ENCODE measurements at places on chromosomes 3 and 15.
A peak's percentile ranks its signal among the peaks of the same experiment; 100 is the strongest.

DNA sequence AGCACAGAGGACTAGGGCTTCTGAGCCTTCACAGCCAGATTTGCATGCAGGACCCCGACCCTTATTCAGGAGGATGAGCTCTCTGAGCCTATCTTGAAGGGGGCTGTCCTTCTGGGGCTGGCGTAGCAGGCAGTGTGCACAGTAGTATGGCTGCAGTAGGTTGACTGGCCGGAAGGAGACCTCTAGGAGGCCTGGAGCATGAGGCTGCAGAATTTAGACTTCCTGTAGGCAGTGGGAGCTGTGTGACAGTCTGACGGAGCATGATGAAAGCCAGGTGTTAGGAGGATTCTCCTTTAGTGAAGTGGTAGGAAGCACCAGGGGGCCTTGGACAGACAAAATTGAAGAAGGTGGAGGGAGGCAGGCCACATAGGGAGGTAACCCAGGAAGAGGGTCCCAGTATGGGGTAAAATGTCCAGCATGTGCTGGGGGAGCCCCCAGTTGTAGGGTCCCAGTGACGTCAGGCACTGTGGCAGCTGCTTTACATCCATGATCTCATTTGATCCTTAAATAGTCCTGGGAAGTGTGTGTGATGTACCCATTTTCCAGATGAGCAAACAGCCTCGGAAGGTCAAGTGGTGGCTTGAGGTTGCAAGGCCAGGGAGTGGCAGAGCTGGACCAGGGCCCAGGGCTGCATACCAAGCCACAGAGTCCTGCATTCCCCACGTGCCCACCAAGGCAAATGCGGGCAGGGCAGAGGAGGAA is 36.1 kb downstream of the SPSB4 start:
- DNase-seq: no peak

GRCh38 chr3:188489639-188490405 is 335.9 kb downstream of the LPP start:
- DNase-seq: peak; percentile 89

DNA sequence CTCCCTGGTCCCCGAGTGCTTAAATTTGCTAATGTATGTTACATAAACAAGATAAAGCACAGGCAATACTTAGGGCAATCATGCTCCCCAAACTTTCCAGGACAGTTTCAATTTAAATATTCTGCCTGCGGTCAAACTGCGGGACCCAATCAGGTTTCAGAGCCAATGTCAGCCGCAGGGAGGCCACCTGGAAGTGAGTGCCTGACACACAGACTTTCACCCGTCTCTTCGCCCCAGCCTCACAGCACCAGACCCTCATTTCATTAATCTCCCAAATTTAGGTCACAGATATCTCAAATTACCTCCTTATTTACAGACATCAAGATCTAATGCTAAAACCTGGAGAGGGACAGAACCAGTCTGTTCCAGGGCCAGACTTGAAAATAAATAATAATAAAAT is 107.2 kb upstream of the ALDH1A3 start:
- DNase-seq: no peak

DNA sequence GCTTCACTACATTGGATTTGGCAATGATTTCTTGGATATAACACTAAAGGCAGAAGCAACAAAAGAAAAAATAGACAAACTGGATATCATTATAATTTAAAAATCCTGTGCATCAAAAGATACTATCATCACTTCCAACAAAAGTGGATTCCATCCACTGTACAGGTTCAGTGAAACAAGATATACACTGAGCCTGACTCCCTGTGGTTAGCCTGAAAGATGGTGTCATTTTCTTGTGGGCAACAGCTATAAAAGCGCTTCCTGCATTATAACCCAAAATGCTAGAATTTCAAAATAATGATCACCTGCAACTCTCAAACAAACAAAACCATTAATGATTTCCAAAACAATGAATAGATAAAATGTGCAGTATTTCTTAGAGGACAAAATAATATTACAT is 39.6 kb upstream of the TBC1D23 start:
- no peak for DNase-seq

- DNase-seq: no peak
These were observed 164.3 kb downstream of the FNDC3B start for GRCh38 chr3:172203522-172204258.

GRCh38 chr3:112464264-112464663 is 35.0 kb downstream of the BTLA start:
- no peak for DNase-seq

DNA sequence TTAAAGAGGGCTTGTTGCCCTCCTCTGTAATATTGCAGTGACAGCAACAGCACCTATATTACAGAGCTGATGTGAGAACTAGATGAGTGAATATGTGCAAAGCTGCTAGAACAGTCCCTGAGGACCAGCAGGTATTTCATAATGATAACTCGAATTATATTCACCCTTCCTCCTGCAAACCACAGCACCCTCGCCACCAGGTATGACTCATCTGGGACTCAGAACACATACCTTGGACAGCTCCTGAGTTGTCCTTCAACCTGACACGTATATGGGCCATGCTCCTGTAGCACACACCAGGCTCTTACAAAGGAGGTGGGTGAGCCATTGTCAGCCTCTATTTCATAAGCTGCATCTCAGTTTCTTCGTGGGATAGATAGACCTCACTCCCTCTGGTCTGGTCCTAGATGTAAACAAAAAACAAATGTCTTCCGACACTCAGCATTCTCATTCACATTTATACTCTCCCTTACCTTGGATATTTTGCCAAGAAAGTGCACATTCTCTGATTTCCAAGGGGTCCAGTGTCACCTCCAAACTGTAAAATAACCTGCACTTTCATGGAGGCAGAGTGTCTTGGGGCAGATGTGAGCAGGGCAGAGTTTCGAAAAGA is 124.5 kb downstream of the TLE3 start:
- peak; percentile 58 for DNase-seq

GRCh38 chr15:89038146-89038545 is 50.1 kb upstream of the ABHD2 start:
- DNase-seq: no peak

DNA sequence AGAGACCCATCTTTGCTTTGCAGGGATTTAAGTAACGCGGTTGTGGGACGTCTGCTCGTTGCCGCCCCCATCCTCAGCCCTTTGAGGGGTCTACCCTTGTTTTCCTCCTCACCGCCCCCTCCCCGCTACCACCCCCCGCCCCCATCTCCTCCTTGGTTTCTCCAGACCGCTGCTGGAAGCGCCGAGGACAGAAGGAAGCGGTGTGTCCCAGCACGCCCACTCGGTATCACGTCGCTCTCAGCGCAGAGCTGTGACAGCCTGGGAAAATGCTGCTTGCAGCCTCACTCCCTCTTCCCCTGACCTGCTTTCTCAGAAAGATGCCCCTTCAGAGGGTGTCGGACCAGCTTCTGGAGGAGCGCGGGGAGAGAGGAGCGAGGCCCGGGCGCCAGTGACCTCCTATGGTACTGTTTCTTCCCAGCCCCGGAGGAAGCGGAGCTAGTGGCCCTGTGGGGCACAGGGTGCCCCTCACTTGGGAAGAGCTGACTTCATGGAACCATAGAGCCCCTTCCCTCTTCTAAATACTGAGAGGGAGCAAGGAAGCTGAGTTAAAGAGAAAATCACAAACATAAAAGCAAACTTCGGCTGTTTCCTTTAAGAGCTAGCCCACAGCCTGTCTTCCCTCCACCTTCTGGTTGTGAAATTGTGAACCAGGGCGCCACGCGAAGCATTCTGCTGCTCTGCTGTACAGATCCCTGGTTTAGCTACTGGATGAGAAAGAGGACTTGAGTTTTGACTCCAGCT is 698 bp downstream of the IL1RAP start:
- DNase-seq: peak; percentile 35

DNA sequence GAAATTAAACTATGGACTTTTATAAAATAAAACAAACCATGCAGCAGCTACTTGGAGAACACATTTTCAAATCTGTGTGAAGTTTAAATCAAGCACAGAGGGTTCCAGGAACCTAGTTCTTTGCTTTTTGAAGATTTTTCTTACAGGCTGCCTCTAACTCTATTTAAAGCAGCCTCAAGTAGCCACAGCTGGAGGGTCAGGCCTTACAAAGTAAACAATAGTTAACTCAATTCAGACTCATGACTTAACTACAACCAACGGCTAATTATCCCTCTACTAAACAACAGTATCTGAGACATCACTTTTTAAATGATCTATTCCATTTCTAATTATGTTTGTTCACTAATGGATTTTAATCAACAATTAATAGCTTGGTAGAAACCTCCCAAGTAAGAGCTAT is 9.8 kb downstream of the LRIG1 start:
- no peak for DNase-seq

- no peak for DNase-seq
These were observed 34.7 kb upstream of the SACM1L start for GRCh38 chr3:45654397-45654944.

GRCh38 chr3:40878464-40878905 is 320.8 kb upstream of the CTNNB1 start:
- DNase-seq: no peak

GRCh38 chr3:36686516-36686915 is 77.8 kb downstream of the DCLK3 start:
- no peak for DNase-seq

DNA sequence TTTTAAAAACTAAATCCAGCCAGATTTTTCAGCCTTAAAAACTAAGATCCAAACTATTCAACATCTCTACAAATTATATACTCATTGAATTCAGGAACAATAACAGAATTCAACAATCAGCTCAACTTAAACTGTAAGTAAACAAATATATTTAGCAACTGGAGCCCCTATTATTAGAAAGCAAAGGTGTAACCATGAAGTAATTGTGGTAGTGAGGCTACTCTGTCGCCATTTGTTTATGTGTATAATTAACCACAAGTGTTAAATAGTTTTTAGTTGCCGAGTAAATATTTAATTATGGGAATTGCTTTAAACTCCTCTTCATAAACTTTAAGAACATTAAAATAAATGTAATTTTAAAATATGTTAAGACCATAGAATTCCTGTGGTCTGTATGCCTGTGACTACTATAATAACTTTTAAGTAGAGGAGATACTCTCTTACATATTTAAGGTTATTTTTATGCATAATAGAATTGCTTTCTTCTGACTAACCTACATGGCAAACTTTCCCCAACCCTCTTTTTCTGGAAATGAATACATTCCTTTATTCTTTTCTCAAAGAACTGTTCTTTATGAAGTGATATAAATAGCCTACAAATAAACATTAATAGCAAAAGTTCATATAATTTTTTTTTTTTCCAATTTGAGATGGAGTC is 51.2 kb downstream of the MFN1 start:
- peak; percentile 87 for DNase-seq
